ENCODE measurements at places on chromosomes 5 and 9.

DNA sequence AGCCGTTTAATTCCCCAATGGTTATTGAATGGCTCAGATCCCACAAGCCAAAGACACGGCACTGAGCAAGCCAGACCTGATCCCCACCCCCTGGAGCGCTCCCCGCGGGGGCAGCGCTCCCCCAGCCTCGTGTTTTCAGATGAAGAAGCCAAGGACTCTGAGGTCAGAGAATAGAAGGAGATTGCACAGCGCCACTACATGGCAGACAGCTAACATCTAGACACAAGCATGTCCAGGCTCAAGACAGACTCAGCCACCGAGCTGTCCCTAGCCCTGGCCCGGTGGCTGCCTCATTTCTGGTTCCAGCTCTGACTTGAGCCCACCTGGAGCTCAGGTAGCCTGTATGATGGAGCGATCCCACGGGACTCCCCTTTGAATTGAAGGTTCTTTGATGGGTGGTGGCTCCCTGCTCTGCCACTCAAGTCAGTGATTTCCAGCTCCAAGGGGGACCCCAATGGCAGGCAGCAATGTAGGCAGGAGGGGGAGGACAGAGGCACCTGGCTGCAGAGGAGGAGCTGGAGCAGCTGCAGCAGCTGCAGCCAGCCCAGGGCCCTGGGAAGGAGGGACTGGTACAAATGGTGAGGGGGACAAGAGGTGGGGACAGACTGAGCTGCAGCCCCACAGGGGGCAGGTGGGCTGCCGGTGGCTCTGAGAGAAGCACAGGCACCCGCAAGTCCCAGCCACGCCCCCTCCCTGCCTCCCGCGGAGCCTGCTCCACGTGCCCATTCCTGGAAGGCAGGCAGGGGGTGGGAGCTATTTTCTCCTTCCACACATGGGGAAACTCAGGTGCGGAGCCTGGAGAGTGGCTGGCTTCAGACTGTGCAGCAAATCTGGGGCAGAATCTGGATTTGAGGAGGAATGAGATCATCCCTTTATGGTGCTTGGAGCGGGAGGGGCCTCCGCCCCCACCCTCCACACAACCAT lies 40.2 kb downstream of the NTNG2 start:
- no peak for DNase-seq

DNA sequence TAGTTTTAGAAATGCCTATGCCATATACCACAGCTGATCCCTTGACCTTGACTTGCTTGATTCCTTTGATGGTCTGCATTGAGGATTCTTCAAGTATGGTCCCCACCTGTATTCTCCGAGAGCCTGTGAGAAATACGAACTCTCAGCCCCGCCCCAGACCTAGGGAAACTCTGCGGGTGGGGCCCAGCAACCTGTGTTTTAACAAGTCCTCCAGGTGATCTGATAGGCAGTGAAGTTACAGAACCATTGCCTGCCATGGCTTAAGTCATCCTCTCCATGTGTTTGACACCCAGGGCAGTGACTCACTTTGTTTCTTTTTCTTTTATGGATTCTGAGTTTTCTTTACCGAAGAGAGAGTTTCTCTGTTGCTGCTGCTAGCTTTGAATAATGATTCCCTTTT lies 18.5 kb downstream of the FRMPD1 start:
- no peak for DNase-seq

- no peak for DNase-seq
These were observed 737.6 kb upstream of the NUDT12 start for GRCh38 chr5:104299998-104300706.

DNA sequence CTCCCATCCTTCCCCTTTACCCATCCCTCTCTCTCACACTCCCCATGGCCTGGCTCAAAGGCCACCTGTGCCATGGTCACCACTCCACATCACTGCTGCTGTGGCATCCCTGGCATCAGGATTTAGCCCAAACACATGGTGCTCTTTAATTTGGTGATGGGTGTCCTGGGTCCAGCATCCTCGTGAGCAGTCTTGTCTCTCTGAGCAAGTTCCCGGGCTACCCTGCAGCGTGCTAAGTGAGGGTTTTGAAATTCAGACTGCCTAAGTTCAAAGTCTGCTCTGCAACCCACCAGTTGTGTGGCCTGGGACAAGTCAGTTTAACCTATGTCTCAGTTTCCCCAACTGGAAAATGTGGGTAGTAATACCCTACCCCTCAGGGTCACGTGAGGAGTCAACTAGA lies 39.9 kb downstream of the WHRN start:
- DNase-seq = no peak

DNA sequence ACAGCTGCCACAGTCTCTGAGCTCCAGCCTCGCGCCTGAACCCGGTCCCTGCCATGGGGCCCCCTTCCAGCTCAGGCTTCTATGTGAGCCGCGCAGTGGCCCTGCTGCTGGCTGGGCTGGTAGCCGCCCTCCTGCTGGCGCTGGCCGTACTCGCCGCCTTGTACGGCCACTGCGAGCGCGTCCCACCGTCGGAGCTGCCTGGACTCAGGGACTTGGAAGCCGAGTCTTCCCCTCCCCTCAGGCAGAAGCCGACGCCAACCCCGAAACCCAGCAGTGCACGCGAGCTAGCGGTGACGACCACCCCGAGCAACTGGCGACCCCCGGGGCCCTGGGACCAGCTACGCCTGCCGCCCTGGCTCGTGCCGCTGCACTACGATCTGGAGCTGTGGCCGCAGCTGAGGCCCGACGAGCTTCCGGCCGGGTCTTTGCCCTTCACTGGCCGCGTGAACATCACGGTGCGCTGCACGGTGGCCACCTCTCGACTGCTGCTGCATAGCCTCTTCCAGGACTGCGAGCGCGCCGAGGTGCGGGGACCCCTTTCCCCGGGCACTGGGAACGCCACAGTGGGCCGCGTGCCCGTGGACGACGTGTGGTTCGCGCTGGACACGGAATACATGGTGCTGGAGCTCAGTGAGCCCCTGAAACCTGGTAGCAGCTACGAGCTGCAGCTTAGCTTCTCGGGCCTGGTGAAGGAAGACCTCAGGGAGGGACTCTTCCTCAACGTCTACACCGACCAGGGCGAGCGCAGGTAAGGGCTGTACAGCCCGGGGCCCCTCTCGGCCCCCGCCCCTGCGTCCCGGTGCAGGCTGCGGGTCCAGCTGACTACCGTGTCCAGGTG lies 509 bp downstream of the LVRN start:
- DNase-seq = no peak

- DNase-seq = no peak
These were observed 13.1 kb upstream of the ANXA1 start for GRCh38 chr9:73138516-73138915.

All from esophagus squamous epithelium (tissue), 5 donors.